ENCODE measurements at places on chromosomes 2 and 18.

DNA sequence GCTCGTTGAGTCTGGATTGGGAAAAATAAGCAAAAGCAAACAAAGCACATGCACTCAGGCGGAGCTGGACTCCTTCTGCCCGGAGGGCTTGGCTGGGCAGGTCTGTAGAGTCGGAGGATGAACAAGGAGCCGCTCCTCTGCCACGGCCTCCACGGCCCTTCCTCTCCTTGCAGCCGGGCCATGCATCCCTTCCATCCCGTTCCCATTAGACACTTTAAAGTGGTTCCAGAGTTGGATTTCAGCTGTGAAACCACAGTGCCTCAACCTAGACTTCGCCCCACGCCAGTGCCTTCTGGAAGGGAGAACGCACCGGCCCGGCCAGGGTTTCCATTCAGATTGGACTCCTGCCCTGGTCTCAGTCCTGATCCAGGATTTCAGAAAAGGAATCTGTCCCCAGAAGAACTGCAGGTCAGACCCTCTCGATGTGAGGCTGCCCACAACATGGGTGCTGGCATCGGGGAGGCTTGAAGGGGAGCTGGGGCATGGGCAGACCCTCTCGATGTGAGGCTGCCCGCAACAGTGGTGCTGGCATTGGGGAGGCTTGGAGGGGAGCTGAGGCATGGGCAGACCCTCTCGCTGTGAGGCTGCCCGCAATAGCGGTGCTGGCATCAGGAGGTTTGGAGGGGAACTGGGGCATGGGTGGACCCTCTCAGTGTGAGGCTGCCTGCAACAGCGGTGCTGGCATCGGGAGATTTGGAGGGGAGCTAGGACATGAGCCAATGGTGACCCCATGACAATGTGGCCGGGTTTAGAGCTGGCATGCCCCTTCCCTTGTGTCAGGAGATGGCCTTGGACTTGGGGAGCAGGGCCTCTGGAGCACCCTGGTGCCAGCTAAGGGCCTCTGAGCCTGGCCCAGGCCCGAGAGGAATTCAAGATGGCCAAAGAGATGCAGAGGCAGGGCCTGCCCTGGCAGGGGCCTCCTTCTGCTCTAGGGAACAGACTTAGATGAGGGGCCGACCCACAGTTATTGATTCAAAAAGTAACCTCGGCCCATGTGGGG is 304.5 kb downstream of the NDUFA10 start:
- DNase-seq, result no peak

DNA sequence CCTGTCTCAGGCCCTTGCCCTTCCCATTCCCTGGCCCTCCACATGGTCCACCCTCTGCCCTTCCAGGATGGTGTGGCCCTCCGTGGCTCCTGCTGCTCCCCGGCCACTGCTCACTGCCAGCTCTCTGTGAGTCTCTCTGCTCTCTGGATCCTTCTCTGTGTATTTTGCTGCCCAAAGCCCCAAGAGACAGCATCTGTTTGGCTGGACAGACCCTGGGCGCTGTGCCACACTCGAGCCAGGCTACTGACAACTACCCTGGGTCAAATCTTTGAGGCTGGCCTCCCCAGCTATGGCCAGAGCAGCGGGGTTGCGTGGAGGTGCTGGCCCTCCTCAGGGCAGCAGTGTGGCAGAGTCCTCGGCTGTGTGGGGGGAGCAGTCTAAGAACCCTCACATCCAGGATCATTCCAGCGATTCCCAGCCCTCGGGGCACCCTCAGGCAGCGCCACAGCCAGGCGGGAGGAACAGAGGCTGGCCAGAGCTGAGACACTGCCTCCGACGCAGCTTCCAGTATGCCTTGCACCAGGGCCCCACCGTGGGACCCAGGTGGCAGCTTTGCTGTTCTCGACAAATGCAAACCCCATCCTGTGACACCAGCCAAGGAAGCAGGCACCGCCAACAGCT is 139.4 kb upstream of the GLI2 start:
- no peak for DNase-seq

DNA sequence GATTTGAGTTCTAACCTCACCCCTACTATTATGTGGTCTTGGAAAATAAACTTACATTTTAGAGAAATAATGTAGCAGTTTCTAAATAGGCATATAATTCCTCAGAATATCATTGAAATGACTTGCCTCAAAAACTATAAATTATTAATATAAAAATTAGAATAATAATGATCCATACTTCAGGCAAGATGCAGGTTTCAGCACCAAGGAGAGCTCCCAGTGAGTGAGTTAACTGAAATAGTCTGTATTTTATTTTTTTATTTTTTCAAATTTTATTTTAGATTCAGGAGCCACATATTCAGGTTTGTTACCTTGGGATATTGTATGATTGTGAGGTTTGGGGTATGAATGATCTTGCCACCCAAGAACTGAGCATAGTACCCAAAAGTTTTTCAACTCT is 472.2 kb upstream of the DCC start:
- DNase-seq, result no peak

DNA sequence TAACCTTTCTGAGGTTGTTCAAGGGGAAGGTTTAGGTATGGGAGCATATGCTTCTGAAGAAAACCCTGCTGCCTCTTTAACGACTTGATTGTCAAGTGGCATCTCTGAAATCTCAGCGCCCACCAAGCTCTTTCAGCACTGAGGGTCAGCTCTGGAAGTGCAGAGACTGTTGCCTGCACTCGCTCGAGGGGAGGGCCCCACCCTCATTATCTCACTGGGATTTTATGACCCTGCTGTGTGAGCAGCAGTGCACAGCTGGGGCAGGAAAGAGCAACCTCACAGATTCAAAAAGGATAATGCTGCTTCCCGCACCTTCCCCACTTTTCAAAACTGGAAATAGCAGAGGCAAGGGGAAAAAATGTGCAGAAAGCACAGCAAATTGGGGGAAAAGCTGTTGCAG is 56.9 kb upstream of the SPRED2 start:
- no peak for DNase-seq

DNA sequence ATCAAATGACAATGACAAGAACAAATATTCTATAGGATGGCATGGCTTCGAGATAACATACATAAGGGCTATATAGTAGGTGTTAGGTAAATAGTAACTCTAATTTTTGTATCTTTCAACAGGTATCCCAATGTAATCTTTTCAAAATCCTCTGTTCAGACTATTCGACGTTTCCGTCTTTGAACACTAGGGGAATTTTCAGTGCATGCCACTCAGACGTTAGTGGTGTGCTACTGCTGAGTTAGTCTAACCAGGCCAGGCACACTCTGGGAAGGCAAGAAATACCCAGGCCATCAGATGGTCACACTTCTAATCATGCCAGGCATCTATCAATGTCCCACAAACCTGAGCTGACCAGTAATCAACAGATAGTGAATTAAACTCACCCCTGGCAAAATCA is 14.6 kb upstream of the CREG2 start:
- DNase-seq, result no peak

- no peak for DNase-seq
These were observed 497.8 kb downstream of the EIPR1 start for GRCh38 chr2:2879781-2880180.

DNA sequence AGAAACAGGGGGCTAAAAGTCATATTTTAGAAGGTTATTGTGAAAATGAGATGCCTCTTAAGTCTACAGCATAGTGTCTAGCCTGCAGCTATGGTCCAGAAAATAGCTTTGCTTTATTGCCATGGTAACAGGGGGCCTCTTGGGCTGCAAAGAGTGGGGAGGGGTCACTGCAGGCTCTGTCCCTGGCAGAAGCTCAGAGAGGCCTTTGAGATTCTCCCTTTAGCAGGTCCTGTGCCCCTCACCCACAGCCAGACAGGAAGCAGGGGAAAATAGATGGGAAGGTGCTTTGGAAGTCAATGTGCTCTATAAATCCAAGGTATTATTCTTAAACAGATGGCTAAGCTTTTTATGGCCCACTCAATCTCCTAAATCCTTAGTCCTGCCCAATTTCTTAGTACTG is 1021.3 kb upstream of the GYPC start:
- no peak for DNase-seq
